ENCODE measurements at places on chromosomes 7 and 10.

DNA sequence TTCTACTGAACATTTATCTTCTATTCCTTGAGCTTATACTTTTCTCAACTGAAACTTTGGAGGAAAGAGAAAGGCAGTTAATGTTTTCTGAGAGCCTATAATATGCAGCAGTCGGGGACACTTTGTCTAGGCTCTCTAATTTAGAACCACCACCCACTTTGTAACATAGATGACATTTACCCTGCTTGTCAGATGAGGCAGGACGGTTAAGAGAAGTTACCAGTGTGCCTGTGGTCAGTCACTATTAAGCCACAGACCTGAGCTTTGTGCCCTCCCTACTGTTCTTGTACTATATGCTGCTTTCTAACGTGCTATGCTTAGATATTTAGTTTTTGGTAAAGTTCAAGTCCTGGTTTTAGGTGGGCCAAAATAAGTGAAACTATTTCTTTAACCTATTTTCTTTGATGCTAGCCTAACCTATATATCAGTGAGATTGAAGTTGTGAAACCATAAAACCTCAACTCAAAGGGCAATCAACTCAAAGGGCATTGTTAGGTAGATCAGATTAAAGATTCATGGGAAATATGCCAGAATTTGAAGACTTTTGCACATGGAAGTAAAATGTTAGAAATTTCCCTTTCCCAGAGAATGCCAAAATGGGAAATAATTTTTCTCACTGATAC, 156.5 kb upstream of the AGR3 start:
- no peak for DNase-seq

- DNase-seq: no peak
Measured at GRCh38 chr7:110850224-110850623, 240.7 kb upstream of the LRRN3 start.

DNA sequence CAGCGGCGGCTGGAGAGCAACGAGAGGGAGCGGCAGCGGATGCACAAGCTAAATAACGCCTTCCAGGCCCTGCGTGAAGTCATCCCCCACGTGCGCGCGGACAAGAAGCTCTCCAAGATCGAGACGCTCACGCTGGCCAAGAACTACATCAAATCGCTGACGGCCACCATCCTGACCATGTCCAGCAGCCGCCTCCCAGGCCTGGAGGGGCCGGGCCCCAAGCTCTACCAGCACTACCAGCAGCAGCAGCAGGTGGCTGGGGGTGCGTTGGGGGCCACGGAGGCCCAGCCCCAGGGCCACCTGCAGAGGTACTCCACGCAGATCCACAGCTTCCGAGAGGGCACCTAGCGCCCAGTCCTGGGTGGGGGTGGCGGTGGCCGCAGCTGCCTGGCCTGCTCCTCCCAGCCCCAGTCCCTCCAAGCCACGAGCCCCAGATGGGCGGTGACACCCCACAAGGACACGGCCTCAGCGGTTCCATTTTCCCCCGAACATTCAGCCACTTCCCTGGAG, 1.3 kb downstream of the BHLHA15 start:
- no peak for DNase-seq

GRCh38 chr7:128021366-128021765, 9.9 kb downstream of the LRRC4 start:
- DNase-seq: no peak

GRCh38 chr7:137882261-137882668, 35.5 kb upstream of the DGKI start:
- DNase-seq: no peak

DNA sequence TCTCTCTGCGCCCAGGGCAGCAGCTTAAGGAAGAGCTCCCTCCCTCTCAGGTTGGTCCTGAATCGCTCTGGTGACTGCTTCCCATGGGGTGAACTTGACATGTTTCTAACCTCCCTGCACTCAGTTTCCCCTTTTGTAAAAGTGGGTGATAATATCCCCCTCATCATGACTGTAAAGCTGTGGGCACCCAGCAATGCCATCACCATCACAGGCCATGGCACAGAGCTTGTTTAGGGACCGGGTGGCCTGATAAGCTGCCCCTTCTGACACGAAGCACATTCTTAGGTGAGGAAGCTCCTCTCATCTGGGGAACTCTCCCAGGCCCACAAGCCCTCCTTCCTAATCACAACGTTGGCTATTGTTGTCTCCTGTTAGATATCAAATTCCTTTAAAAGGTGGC, 972.8 kb upstream of the ZNF722 start:
- no peak for DNase-seq

DNA sequence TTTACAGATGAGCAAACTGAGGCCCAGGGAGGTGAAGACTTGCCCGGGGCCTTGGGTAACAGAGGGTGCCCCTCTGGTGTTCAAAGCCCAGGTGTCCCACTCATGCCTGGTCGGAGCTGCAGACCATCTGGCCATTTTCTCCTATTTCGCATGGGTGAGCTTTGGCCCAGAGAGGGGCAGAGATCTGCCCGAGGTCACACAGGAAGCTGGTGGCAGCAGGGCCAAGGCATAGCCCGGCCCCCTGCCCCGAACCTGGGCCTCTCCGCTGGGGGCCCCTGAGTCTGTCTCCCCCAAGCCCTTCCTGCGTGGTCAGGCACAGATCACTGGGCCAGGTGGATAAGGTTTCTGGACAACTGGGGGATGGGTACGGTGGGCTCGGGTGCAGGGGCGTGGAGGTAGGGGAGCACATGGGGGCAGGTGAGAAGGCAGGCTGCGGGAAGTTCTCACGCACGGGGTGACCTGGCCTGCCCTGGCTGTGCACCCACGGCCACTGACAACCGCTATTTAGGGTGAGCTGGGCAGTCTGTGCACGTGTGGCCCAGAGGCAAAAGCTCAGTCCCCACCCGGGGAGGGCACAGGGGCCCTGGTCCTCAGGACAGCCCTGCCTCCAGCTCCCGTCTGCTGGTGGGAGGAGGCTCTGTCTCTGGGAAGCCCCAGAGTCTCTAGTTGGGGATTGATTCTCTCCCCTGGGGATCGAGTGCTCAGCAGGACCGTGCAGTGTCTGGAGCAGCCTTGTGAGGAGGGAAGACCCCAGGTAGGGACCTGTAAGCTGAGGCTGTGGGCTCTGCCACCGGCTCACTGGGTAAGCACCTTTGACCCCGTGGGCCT, 68.6 kb downstream of the UNCX start:
- DNase-seq: no peak

DNA sequence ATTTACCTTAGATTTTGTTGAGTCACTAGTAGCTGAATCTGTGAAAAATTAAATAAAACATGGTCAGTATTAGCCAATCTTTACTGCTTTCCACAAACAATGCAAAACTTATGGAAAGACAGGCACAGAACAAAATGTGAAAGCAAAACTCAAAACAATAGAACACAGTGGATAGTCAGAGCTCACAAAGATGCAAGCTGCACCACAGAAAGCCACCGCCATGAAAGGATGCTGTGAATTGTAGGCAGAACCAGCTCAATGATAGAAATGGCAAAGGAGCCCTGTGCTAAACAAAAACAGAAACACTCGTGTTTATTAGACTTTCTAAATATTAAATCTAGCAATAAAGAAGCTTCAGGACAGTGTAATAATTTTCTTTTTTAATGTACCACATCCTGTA, 134.4 kb downstream of the ARHGAP21 start:
- DNase-seq: no peak

DNA sequence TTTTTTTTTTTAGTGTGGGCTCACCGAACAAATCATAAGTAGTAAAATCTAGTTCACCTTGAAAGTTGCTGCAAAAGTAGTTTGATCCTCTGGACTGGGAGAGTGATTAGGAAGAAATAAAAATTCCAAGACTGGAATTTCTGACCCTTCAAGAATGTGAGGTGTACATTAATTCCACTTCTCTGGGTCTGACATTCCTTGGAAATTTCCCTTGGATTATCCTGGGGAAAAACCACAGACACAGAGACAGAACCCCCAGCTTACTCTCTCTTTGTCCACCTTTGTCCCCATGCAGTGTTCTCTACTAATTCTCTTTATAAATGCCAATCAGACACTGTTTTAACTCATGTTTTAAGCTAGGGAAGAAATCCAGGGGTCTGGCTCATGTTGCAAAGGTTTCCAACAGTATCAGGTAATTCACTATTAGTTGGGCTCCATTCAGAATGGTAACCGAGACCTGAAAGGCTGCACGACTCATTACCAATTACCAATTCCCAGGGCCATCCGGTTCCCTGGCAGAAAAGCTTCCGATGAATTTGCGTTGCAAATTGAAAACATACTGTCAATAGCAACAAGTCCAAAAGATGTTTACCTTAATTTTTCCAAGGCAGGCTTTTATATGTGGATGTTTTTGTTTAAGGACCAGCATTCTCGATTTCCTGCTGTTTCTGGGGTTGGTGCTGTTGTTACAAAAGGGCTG, 86.3 kb downstream of the BAMBI start:
- no peak for DNase-seq

- no peak for DNase-seq
Measured at GRCh38 chr7:150340024-150340749, 1.2 kb downstream of the RARRES2 start.

DNA sequence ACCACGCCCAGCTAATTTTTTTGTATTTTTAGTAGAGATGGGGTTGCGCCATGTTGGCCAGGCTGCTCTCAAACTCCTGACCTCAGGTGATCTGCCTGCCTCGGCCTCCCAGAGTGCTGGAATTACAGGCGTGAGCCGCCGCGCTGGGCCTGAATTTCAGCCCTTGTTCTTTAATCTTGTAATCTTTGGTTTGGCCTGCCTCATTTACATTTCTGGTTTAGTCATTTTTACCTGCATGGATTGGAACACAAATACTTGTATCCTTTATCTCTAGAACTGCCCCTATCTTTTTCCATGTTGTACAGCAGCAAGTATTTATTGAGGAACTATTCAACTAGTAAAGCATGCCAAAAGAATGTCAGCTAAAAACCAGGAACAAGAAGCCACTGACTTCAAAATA, 195.6 kb upstream of the FRMD4A start:
- DNase-seq: no peak

DNA sequence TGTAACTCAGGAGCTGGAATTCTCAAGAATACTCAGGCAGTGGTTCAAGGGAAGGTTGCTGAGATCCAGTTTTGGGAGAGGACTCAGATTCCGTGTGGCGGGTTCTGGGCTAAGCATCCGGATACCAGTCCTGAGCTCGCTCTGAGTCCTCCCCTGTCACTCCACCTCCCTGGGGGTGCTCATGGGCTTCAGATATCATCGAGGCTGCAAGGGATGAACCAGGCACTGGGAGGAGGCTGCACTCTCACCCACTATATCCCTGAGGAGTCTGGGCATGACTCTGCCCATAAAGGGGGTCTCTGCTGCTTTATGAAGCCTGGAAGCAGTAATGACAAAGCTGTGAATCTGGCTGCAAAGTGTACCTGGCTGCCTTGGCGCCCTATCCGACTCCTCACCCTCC, 188.5 kb downstream of the TNS3 start:
- no peak for DNase-seq

GRCh38 chr7:134891262-134891695, 95.0 kb upstream of the AGBL3 start:
- no peak for DNase-seq

GRCh38 chr10:72425133-72425532, 70.4 kb upstream of the DNAJB12 start:
- no peak for DNase-seq

DNA sequence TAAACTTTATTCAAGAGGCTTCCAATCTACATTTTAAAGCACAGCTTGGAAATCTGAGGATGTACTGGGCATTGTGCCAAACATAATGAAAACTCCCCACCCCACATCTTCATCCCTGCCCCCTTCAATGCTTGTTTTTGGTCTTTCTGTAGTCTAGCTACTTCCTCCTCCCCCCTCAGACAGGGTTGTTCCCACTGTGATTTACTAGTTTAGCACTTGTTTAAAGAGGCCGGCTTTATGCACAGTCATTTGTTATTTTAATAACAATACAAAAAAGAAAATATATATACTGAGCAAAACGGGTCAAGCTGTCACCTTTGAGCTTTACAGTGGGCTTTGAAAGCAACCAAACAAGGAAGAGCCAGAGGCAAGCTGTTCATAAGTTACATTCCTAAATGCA, 132.6 kb downstream of the CHRM2 start:
- DNase-seq: no peak

DNA sequence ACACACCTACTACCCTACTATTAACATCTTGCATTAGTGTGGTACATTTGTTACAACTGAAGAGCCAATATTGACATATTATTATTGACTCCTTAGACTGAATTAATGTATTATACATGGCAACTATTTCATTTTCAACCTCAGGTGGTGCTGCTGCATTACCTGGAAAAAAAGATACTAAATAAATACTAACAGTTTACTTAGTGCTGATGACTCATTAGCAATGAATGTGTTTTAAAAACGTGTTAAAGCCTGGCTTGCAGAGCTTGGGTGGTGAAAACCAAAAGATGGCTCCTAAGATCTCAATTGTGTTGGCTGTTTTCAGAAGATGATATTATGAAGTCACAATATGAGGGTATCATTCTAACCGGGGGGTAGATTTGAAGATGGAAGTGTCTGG, 34.8 kb downstream of the CFAP43 start:
- no peak for DNase-seq

DNA sequence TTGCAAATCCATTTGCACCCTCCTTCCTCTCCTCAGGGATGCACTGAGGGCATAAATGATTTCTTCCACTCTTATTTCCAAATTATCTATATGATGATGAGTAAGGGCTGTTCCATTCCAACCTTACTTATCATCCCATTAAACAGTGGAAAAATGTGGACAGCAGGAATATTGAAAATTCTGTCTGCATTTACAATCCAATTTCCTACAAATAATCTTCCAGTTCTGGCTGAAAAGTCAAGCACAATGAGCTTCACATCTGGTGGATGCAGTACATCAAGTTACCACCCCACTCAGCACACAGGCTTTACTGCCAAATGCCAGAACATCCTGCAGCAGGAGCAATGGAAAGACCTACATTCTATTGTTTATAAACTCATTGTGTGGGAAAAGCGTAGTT, 345.0 kb upstream of the STEAP1 start:
- DNase-seq: no peak

GRCh38 chr7:94621120-94621519, 34.8 kb downstream of the SGCE start:
- no peak for DNase-seq

DNA sequence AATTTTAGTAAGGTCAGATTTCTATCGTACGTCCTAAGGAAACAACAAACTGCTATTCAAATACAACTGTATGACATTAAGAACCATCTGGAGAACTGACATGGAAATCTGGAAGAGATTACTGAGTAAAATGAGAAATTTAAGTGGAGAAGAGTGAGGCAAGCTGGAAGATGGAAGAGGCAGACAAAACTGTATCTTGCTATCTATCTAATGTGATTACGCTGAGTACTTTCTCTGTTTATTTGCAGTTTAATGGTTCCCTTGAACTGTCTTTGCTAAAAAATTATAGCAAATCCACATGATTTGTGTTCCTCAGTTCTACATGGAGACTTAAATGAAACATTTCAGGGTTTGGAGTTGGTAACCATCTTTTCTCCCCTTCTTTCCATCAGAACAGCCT, 927.1 kb upstream of the MBL2 start:
- DNase-seq: no peak

Data from stimulated activated CD4-positive, alpha-beta T cell treated with anti-CD3 and anti-CD28 coated beads, TNF-alpha, amount 100 ng/mL, for 4 hours (primary cell).